Ascending aorta (tissue), 2 donors: ENCODE measurements at places on chromosomes 3 and 15.

GRCh38 chr3:49296781-49297411 is 19.9 kb upstream of the C3orf62 start:
- no peak for DNase-seq

DNA sequence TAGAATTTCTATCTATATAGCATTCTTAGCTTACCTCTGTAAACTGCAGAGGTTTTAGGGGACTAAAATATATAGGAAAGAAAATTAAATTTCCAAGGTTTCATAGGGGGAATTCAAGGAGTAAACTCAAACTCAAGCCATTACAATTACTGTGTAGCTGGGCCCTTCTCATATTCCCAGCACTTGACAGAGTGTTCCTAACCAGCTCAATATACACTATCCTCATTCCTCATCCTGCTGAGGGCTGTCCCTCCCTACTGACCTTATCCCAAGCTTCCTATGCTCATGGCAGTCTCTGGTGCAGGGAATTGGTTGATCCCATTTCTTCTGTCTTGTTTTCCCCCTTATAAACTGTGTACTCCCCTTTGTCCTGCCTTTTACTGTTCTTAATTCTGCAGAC is 33.9 kb downstream of the NXPE3 start:
- no peak for DNase-seq

DNA sequence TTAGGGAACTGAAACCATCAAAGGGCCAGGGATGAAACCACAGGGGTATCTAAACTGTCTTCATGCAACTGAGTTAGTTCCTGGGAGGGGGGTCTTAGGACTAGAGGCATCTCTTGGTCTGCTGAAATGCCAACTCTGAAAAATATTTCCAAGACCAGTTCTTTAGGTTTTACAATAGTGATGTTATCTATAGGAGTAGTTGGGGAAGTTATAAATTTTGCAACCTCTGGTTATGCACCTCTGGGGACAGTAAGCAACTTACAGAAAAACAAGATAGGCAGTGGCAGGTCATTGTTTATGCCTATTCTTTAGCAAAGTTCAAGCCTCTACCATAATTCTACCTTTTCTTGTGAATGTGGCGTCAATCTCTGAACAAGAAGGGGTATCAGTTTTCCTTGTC is 60.5 kb upstream of the MINAR1 start:
- DNase-seq = no peak

- peak; percentile 66 for DNase-seq
Observed at GRCh38 chr15:55007561-55007960, 189.2 kb downstream of the RSL24D1 start.

DNA sequence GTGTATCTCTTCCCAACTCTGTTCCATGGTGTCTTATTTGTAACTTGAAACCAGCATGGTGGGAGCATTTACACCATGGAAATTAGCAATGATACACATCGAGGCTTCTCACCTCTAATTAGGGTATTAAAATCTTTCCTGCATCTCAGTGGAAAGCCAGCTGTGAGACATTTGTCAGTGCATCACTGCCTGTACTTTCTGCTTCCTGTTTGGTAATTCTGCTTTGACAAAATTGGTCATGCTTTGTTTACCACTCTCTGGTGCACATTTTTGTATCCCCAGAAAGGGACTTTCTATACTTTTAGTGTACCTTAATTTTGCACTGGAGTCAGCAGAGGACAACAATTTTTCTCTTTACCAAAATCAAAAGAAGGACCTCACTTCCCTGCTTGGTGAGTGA is 402.1 kb downstream of the PDCD6IP start:
- DNase-seq = no peak

GRCh38 chr3:195160908-195161434 is 110.0 kb downstream of the XXYLT1 start:
- DNase-seq = no peak

- no peak for DNase-seq
Observed at GRCh38 chr3:13009946-13010315, 63.3 kb downstream of the IQSEC1 start.

GRCh38 chr3:157754451-157754850 is 251.2 kb upstream of the VEPH1 start:
- DNase-seq = no peak

GRCh38 chr15:48371961-48372360 is 40.7 kb downstream of the DUT start:
- no peak for DNase-seq

GRCh38 chr15:60052796-60053195 is 48.7 kb downstream of the FOXB1 start:
- DNase-seq = no peak

DNA sequence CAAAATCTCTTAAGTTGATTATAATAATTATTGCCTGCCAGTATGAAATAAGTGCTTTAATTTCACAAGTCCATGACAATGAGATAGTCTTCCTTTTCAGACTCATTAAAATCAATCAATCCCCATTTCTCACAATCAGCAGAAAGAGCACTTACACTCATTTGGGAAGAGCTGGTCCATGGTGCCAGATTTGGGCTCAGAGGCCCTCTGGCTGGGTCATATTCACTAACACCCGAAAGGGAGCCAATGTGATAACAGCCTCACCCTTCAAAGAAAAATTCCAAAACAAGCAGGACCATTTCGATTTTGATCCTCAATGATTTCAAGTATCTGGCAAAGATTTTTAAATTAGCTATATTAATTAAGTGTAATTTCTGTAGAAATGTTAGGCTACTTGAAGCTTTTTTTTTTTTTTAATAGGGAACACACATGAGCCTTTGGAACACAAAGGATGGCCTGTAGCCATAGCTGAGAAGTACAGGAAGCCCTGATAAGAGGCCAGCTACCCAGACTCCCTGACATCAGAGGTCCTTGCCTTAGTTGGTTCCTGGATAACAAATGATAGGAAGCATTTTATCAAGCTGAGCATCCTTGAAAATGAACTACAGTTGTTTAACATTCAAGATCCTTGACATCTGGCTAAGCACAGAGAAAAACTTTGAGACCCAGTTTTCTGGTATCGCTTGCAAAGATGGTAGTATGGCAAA is 17.1 kb downstream of the MCF2L2 start:
- no peak for DNase-seq

DNA sequence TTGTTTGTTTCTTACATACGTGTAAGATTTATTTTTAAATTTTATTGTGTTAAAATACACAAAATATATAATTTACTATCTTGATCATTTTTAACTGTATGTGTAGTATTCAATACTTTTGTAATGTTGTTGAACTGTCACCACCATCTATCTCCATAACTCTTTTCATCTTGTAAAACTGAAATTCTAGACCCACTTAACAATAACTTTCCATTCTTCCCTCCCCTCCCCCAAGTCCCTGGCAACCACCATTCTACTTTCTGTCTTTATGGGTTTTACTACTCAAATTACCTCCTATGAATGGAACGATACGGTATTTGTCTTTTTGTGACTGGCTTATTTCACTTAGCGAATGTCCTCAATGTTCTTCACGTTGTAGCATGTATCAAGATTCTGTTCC is 262.1 kb upstream of the CHRM5 start:
- DNase-seq = no peak

DNA sequence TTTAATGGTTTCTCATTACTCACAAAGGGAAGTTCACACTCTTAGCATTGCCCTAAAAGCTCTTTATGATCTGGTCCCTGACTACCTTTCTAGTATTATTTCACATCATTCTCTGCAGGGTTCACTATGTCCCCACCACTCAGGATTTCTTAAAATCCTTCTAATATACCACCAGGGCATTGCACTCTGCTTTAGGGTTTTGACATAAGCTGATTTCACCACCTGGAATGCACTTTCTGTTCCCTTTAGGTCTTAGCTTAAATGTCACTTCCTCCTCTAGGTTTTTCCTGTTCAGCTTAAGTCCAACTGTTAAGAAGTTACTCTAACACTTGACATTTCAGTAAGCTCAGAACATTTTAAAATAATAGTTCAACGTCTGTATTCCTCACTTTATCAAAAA is 81.7 kb downstream of the HCN4 start:
- no peak for DNase-seq

DNA sequence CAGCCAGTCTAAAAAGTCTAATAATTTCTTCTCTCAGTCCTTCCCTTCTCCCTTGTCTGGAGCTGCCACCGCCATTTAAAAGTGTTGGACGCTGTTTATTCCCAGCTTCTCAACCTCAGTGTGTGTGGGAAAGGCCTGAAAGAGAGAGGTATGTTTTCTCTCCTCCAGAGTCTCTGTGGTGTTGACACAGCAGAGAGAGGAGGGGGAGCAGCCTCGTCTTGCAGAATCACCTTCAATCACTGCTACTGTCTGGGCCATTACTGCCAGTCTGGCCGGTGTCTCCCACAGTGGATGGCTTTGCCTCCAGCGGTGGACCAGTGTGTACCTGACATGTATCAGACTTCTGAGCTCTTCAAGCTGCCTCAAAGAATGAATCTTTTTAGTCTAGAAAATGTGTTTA is 101.4 kb upstream of the TRIM42 start:
- DNase-seq = no peak

DNA sequence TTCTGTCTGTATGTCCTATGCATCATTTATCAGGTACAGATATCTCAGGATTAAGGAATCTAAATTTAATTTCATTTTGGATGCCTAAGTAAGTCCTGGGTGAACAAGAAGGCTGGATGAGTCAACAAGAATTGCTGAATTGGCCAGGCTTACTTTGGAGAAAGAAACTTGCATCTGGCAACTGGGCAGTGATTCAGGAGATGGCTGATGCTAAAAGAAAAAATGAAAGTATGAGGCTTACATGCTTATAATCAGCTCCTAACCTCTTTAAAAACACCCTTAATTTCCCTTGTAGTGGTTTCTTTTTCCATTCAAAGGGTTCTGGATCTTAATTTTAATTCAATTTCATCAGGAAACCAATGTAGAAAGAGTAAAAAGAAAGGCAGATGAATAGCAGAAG is 228.8 kb upstream of the PEX5L start:
- no peak for DNase-seq

DNA sequence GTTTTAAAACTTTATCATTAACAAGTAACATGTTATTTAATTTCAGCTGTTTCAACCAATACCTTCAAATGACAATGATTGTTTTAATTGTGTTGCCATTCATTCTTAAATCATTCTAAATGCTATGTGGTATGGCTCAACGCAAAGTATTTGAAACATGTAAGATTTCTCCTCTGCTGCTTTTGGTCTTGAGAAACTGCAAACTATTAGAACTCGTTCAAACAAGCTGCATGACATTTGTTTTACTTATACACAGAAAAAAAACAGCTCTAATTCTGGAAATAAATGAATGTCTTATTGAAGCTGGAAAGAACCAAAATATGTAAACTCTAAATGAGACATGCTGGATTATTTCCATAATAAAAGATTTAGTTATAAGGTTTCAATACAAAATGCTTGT is 29.3 kb downstream of the FBN1 start:
- no peak for DNase-seq

- no peak for DNase-seq
Observed at GRCh38 chr15:39363761-39364586, 216.9 kb upstream of the THBS1 start.

GRCh38 chr3:153103406-153103945 is 58.5 kb upstream of the RAP2B start:
- no peak for DNase-seq

DNA sequence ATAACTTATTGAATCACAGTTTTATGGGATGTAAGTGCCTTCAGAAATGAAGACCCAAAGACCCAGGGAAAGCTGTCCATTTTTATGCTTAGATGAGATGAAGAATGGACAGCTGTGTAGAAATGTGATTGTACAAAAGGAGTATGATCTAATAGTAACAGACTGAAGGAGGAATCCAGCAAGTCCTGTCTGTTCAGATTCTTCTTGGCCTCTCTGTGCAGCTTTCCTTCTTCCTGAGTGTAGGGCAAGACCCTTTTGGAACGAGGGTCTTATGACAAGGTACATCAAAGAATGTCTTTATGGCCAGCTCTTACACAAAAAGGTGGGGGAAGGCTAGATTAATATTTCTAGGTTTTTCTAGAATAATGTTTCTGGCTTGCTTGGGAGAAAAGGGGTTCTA is 1.4 kb upstream of the KIF23 start:
- DNase-seq = no peak

DNA sequence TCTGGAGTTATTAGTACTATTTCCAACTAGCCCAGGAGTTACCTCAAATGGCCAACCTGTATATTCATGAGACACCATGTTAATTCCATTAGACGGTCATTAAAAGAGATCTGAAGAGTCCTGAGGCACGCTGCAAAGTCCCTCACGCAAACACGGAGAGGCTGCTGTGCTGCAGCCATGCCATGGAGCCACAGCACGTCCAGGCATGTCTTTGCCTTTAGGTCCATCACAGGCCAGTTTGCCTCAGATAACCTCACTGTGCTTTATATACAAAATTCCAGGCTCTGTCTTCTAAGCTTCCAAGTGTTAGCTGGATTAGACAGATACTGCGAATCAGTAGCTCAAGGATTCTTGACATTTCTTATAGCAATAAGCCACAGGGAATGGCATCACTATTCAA is 9.8 kb upstream of the PLAAT1 start:
- DNase-seq = no peak

DNA sequence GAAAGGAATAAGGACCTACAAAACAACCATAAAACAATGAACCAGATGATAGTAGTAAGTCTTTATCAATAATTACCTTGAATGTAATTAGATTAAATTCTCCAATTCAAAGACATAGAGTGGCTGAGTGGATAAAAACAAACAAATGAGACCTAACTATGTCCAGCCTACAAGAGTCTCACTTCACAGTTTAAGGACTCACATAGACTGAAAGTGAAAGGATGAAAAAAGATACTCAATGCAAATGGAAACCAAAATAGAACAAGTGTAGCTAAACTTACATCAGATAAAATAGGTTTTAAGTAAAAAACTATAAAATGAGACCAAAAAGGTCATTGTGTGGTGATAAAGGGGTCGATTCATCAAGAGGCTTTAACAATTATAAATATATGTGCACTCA is 21.9 kb upstream of the NR1I2 start:
- no peak for DNase-seq

- no peak for DNase-seq
Observed at GRCh38 chr15:92808598-92809063, 91.5 kb upstream of the CHD2 start.

- DNase-seq = peak; percentile 30
Observed at GRCh38 chr3:124860599-124860998, 26.6 kb downstream of the ITGB5 start.

DNA sequence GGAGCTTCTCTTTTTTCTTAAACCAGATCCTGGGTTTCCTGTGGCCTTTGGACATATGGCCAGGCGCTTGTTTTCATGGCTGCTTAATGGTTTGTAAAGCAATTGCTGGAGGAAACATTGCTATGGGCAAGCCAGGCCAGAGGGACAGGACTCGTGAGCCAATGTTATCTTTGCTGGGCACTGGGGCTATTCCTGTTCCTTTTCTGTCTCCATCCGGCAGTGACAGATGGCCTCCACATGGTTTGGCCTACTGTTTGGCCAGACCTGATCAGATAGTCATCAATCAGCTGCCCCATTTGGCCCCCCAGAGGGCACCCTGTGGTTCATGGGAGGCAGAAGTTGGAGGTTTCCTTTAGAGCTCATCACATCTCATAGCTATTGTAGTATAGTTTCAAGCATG is 326.1 kb upstream of the ROPN1 start:
- no peak for DNase-seq
